ENCODE measurements at places on chromosomes 13 and 19.

DNA sequence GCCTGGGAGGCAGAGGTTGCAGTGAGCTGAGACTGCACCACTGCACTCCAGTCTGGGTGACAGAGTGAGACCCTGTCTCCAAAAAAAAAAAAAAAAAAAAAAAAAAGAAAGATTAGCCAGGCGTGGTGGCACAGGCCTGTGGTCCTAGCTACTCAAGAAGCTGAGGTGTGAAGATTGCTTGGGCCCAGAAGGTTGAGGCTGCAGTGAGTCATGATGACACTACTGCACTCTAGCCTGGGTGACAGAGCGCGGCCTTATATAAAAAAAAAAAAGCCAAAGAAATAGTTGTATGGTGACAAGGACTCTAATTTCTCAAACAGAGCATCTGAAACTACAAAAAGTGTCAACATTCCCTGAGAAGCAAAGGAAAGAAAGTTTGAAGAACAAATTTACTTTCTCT lies 3.4 kb downstream of the PBX4 start:
- DNase-seq, result no peak

- DNase-seq, result no peak
Measured at GRCh38 chr13:21175656-21176214, 617 bp downstream of the SKA3 start.

DNA sequence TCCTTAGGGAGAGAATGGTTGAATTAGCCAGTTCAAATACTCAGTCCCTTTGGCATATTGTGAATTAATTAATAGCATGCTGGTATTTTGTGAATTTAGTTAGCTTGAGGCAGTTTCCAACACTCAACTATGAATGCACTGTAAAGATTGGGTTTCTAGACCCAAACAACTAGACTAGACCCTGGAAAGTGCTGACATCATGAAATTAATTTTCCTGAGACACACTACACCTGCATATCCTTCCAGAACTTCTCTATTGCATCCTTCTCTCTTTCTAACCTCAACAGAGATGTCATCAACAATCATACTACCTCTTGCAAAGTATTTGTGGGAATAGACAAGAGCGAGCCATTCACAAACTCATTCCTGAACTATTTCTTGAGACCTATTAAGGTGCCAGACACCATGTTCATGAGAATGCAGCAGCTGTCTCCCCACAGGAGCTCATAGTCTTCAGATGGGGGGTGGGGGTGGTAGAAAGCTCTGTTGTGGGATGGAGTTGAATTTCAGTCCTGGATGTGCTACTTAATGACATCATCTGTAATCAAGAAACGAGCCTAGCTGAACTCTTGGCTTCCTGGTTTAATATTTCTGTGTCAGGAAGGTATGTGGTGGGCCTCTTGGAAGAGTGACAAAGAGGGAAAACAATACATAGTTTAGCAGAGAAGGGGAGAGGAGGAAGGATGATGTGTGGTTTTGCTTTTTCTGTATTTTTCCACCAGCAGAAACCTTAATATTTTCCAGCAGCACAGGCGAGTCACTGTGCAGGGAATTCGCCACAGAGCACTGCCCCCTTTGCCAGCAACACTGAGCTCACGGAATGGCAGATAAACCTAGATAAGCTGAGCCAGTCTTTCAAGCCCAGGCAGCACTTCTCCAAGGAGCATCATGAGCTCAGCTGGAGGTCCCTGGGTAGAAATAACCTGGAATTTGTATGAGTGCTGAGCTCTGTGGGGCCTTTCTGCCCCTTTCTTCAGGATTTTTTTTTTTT lies 53.1 kb upstream of the CYSLTR2 start:
- DNase-seq, result no peak

DNA sequence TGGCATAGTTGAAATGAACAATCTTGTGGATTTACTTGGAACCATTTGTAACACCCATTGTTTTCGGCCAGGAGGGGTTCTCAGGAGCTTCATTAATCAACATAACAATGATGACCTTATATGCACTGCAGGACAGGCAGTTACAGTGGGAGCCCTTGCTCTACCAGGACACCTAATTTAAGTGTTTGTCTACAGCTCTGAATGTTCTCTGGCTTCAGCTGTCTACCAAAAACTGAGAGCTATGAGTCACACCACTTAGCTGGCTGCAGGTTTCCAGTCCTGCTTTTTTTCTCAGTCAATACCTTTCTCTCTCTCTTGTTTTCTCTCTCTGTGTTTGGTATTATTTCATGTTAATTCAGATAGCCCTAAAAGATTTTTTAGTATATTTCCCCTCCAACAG lies 105.4 kb upstream of the MBNL2 start:
- DNase-seq, result peak; percentile 55

GRCh38 chr19:16315825-16316505 lies 8.7 kb upstream of the KLF2 start:
- DNase-seq, result no peak

DNA sequence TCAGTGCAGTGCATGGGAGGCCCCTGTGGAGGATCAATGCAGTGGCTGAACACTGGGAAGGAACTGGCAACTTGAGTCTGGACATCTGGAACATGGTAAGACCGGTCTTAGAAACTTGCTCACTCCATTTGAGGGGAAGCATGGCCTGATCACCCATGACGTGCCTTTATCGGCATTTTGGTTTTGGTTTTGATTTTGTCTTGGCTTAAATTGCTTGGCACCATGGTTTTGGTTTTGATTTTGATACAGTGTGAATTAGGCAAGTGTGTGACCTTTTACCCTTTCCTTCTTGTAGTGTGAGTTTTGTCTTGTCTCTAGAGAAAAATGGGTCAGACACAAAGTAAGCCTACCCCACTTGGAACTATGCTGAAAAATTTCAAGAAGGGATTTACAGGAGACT lies 77.3 kb downstream of the ZNF486 start:
- no peak for DNase-seq

GRCh38 chr19:58513694-58514563 lies 2.1 kb upstream of the SLC27A5 start:
- DNase-seq, result no peak

GRCh38 chr19:29489172-29489951 lies 36.4 kb upstream of the VSTM2B start:
- no peak for DNase-seq

DNA sequence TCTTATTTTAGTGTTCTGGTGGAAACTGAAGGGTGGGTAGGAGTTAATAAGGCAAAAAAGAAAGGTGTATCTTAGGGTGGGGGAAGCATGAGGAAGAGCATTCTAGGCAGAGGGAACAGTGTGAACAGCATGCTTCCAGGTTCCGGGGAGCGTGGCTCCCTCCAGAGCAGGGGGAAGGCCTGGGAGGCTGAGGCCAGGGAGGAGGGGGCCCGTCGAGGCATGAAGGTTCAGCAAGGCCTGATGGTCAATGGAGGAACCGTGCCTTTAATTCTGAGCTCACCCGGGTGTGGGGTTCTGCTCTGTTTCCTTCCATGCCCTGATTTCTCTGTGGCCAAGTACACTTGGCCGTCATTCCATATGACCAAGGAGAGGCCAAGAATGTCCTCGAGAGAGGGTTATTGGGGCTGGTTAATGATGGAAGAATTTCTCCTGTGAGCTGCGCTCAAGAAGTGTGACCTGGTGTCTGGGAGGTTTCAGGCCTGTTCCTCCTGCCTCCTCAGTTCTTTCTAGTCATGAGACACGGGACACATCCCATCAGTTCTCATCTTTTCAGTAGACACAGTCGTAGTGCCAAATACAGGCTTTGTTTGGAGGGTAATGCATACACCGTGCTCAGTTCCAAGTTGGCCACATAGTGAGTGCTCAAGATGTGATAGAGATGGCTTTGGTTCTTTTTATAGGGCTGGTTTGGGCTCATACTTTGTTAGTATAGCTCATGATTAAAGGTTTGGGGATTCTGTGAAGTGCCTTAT lies 73.6 kb downstream of the SIPA1L3 start:
- no peak for DNase-seq

GRCh38 chr19:16185768-16186123 lies 536 bp downstream of the FAM32A start:
- DNase-seq, result no peak

- DNase-seq, result no peak
Measured at GRCh38 chr19:11692127-11692790, 46.5 kb downstream of the ZNF823 start.

- DNase-seq, result no peak
Measured at GRCh38 chr13:24087605-24088225, 72.8 kb upstream of the SPATA13 start.

GRCh38 chr19:16891696-16892382 lies 3.0 kb downstream of the F2RL3 start:
- DNase-seq, result no peak

DNA sequence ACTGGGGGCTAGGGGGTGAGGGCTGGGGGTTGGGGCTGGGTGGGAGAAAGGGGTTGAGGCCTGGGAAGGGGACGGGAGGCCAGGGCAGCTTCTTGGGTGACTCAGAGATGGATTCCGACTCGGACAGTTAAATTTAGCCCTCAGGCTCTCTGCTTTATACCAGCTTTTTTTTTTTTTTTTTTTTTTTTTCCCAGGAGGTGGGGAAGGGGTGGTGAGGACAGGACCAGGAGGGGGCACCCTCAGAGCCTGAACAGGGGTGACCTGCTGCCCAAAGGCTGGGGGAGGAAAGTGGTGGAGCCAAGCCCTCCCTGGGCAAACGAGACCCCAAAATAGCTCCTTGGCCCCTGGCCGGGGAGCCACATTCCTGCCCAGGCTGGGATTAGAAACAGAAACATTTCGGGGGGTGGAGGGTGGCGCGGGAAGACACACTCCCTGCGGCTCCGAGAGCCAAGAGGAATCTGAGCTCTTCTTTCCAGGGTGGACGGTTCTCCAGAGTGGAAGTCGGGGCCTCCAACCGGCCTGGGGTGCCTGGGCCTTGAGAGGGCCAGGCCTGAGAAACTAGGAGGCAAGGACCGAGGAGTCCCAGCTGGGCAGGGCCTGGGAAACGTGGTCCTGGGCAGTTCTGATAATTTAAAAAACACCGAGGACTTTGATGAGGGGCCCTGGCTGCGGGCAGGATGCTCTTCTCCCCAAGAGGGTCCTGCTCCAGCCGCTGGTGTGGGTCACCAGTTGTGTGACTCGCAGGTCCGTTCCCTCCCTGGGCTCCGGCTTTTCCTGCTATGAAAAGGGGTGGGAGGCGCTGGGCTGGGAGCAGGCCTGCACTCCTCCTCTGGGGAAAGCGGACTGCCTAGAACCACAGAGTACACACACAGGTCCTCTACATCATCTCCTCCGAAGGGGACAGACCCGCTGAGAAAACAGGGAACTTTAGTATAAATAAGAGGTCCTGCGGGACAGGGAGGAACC lies 813 bp upstream of the DMPK start:
- DNase-seq, result peak; percentile 67

DNA sequence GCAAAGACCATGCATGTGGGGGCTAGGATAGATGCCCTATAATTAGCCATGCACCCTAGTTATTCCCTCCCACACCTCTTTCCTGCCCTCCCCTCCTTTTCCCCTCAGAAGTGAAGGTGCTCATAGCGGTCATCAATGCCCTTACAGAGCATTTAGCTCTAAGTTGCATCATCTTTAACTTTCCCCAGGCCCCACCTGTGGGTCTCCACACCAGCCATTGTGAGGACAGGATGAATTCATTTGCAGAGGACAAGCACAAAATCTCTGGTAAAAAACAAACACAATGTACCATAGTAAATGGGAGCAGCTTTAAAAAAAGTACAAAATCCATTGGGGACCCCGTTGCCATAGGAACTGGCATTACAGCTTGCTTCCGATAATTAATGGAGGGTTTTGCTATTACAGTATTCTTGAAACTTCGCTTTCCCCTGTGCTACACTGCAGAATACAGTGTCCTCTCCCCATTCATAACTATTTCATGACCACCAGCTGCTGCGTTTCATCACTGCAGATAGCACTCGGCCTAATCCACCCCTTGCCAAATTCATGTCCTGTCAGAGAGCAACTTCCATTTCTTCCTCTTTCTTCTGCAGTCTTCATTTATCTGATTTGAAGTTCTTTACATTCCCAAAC lies 110.5 kb downstream of the ZDHHC20 start:
- DNase-seq, result no peak

- DNase-seq, result no peak
Measured at GRCh38 chr19:54248016-54248601, 5.5 kb upstream of the LILRA6 start.

DNA sequence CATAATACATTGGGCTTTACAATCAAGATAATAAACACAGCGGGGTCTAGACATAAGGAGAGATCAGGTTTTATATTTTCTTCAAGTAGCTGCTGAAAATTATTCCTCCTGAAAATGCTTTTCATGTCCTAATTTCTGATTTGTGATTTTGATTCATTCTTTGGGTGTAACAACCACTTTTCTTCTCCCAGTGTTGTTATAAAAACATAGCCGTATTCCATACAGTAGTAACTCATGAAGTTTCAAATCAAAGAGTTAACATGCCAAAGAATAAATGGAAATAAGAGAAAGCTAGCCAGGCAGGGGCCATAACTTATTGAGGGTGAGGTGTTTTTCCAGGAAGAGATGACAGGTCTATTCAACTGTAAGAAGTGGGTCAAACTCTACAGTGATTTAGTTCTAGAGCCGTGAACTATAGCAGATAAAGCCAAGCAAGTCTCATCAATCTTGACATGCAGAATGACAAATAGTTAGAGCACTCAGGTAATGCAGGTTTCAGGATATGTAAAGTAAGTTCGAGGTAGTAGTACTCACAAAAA lies 934.4 kb upstream of the SLITRK1 start:
- no peak for DNase-seq

DNA sequence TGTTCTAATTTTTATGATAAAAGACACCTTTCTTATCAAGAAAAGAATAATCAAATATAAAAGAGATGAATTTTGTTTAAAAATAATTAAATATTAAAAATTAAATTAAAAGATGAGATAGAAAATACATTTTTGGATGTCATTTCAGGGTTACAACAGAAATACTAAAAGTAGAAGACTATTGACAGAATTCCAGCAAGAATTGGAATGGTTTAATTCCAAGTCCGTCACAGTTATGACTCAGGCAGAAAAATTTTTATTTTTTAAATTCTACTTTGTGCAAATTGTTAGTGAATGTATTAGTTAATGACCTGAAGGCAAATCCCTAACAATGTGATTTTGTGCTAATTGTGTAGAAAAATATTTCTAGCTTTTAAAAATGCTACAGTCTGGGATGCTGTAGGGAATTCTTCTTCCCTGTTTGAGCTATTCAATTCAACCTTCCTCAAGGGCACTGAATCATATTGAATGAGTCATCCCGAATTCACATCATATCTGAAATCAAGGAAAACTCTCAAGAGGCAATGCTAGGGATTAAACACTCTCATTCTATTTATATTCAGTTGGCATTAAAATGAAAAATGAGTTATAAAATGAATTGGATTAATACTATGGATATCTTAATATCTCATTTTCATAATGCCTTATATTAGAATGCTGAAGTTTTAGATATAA lies 633.5 kb upstream of the ATXN8OS start:
- DNase-seq, result peak; percentile 3

DNA sequence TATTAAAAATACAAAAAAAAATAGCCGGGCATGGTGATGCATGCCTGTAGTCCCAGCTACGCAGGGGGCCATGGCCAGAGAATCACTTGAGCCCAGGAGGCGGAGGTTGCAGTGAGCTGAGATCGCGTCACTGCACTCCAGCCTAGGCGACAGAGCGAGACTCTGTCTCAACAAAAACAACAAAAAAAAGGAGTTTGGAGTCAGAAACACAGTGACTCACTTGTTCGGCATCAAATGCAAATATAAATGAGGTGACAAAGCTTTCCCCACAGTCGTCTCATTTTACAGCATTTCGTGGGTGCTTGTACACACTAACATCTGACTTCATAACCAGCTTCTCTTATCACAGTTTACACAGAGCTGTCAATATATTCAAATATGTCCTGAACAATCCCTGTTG lies 11.0 kb downstream of the ZNF665 start:
- peak; percentile 48 for DNase-seq
